ENCODE measurements at places on chromosomes 7 and 10.
A peak's percentile ranks its signal among the peaks of the same experiment; 100 is the strongest.

DNA sequence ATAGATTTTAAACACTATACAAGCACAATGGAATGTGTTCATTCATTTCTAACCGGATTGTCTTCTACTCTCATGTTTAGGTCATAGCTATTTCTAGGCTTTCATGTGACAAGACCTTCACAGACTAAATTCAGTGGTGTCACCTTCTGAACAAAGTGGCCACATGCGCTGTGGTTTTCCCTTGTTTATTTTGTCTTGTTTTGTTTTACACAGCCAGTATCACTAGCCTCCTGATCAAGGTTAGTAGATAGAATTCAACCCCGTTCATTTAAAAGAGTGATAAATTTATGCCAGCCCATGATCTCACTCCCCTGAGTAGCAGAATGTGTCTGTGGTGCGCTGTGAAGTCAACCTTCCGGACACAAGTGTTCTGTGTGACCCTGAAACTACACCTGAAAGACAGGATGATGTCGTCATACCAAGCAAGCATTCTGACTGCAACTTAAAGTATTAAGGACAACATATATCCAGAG lies 209.1 kb downstream of the CREB5 start:
- no peak for DNase-seq

GRCh38 chr10:75654171-75654771 lies 222.8 kb downstream of the LRMDA start:
- no peak for DNase-seq

DNA sequence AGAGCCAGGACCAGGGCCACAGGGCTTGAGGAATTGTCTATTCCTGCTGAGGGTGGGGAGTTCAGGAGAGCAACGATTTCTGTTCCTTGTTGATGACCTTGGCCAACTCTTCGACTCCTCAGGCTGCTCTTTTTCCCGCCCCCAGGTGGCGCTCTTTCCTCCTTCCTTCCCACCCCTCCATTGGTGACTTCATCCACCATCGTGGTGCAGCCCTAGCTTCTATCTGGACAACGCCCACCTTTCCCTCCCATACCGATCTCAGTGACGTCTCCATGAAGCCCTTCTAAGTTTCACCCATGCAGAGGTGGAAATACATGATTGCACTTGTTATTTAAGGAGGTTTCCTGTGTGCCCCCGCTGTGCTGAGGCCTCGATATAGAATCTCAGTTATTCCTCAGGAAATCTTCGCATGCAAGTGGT lies 22.1 kb upstream of the CARD11 start:
- peak; percentile 66 for DNase-seq

DNA sequence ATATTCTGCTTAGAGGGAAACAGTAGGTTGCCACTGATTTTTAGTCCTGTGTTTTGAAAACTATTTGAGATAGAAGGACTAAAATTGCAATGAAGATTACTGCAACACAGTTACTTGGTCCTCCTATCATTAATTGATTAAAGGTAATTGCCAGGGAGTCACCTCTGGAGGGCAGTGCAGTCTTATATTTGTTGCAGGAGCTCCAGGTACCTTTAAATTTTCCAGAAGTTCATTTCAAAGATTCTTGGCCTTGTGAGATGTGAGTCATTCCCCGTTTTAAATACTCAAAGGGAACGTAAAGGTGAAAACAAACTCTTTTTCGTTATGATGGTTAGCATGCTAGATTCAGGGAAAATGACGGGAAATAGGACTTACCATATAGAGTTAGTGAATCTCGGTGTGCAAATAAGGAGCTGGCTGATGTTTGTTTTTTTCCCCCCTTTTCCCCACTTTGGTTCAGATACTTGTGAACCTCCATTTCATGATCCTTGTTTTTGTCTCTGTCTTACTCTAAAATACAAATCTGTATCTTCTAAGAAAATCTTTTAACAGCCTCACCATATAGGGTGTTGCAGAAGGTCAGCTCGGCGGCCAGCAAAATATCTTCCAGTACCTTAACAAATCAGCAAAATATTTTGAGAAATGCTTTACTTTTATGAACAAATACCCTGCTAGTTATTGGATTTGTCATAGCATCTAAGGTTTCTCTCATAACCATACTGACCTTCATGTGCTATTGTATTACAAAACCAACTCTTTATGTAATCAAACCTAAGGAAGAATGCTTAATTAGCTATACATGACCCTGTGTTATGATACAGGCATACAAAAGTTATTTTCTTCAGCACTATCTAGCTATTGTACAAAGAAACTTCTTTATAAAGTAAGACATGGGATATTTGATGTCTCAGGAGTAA lies 143.0 kb upstream of the HDAC9 start:
- peak; percentile 17 for DNase-seq

- peak; percentile 89 for DNase-seq
These were observed at the start of gene ZNF800 for GRCh38 chr7:127392566-127393367. Gene ZNF800 (minus strand): TSS chr7:127392708. CDS start chr7:127391557, 1,151 bp downstream.

DNA sequence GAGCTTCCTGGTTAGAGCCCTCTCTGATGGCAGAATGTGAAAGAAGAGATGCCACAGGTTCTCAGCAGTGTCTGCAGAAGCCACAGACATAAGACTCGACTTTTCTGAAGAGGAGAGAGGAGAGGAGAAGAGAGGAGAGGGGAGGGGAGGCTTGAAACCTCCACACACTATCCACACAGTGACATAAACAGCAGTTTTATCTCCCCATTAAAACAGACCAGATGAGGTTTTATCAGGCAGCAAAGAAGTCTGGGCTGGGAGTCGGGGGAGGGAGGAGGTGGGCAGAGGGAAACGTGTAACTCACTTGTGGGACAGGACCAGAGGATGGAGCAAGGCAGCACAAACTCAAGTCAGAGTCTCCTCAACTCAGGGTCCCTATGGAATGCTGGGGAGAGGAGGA lies 76.5 kb downstream of the XPNPEP1 start:
- no peak for DNase-seq

DNA sequence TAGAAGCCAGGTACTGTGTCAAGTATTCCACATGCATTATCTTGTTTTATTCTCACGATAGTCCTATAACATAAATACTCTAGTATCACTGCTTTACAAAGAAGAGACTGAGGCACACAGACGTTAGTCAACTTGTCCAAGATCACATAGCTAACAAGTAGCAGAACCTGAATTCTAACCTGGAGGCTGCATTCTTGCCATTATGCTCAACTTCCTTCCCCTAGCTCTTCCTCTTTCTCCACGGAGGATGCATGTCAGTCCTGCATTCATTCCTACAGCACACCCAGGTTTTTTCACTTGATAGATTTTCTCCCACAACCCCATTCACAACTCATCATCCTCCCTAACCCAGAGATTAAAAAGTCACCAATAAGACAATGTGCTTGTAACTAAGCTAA lies 388.5 kb upstream of the NFE2L3 start:
- no peak for DNase-seq

- no peak for DNase-seq
These were observed 24.1 kb upstream of the R3HCC1L start for GRCh38 chr10:98110356-98110755.

DNA sequence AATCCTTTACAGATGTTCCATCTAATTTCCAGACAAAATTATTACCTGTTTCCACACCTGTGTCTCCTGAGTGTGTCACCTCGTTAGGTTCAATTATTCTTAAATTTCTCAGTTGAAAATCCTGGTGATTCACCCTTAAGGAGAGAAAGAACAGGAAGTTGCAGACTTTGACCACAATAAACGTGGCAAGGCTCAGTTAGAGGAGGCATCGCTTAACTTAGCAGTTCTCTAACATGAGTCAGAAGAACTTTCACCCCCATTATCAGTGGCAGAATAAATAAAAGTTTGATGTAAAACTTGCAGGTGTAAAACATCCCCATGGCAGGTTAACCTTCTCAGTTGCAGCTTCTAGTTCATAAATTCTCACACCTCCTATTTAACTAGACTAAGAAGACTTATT lies 8.3 kb downstream of the XPNPEP1 start:
- peak; percentile 75 for DNase-seq

DNA sequence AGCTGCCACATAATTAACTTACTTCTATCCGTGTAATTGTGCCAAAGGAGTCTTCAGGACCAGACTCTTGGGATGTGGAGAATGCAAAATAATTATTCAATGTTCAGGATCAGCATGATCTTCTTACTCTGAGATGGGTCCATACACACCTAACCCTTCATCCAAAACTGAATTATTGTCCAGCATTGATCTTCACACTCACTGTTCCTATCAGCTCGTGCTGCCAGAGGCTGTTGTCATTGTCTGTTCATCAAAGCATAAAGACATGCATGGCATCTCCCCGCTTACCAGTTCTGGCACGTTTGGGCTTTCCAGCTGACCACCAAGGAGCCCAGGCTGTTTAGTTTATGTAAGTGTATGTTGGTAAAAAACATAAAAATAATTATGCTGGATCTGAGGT lies 1090.7 kb downstream of the DNAJB9 start:
- DNase-seq: no peak

GRCh38 chr10:79021331-79021907 lies 47.3 kb upstream of the ZMIZ1 start:
- no peak for DNase-seq

- DNase-seq: no peak
These were observed 57.8 kb upstream of the GDF10 start for GRCh38 chr10:47241946-47242867.

Data from CD4-positive, alpha-beta T cell treated with Interleukin-15 for 4 hours (primary cell).